ENCODE measurements at places on chromosomes 5 and 9.

- DNase-seq = no peak
These were observed 42.9 kb downstream of the LAMC3 start for GRCh38 chr9:131051592-131052517.

GRCh38 chr5:115785381-115786065 lies 30.9 kb downstream of the CDO1 start:
- no peak for DNase-seq

- no peak for DNase-seq
These were observed 31.7 kb downstream of the GSN start for GRCh38 chr9:121299467-121300282.

DNA sequence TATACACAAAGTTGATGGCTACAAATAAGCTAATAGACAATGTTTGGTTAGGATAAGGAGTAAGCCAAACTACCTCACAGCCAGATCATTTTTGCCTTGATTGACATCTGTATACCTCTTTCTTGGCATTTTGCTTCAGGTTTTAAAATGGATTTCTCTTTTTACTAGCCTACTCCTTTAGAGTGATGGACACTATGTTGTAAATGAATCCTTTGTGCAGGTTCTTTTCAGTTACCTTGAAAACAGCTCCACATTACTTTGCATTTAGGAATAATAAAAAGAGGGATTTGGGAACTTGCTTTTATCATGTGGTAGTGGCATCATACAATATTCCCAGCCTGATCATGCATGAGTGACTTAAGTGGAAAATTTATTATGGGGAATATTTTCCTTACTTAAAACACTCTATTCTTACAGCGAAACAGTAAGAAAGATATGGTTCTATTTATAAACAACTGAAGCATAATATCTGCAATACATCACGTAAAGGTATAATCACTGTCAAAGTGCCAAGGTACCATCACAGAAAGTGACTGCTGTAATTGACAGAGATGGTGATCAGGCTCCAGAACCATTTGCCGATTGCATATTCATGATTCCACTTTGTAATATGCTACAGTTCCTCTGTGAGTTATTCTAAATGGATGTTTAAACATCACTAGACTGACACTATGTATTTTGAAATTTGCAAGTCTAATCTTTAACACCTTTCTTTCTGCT lies 327.0 kb downstream of the DMRTA1 start:
- no peak for DNase-seq

DNA sequence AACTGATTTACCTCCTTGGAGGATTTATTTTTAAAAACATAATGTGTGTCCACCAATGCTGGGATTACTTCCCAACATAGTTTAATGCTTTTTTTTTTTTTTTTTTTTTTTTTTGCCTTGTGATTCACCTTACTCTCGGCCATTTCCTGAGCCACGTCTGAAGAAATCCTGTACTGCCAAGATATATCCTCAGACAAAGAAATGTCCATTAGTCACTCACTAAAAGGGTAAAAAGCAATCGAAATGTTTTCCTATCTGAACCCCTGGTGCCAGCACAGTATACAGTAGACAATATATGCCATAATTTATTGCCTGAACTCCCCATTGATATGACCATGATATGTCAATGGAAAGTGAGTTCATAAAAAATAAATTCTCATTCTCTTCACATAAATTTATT lies 344.1 kb downstream of the BNC2 start:
- DNase-seq = no peak
